ENCODE measurements at places on chromosomes 5 and 9.
A peak's percentile ranks its signal among the peaks of the same experiment; 100 is the strongest.

- no peak for DNase-seq
Observed at GRCh38 chr9:37215830-37216229, 95.5 kb downstream of the ZCCHC7 start.

DNA sequence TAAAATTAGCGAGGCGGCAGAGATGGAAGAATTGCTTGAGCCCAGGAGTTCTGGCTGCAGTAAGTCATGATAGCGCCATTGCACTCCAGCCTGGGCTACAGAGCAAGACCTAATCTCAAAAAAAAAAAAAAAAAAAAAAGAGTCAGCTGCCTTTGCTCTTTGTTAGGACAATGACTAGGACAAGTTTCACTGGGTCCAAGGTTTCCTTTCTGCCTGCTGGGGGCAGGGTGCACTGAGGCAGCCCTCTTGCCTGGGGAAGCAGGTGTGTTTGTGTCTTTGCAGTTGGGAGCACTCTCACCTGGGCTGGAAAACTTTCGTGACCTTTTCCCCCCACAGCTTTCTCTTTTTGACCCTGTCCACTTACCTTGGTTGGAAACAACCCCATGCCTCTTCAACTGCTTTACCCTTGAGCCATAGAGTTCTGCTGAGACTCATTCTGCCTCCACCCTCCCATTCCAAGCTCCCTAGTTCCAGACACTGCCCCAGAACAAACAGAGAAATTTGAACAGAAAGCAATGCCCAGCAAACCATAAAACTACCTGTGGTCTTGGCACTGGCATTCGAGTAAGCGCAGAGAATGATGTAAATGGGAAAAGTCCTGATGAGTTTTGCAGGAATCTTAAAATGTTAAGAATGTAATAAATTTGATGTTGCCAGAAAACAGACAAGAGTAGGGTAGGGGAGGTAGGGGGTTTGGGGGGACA lies 17.0 kb upstream of the MYO10 start:
- no peak for DNase-seq

GRCh38 chr5:172166030-172166826 lies 21.8 kb downstream of the STK10 start:
- DNase-seq = no peak

GRCh38 chr5:124921694-124922093 lies 175.3 kb upstream of the ZNF608 start:
- DNase-seq = no peak

DNA sequence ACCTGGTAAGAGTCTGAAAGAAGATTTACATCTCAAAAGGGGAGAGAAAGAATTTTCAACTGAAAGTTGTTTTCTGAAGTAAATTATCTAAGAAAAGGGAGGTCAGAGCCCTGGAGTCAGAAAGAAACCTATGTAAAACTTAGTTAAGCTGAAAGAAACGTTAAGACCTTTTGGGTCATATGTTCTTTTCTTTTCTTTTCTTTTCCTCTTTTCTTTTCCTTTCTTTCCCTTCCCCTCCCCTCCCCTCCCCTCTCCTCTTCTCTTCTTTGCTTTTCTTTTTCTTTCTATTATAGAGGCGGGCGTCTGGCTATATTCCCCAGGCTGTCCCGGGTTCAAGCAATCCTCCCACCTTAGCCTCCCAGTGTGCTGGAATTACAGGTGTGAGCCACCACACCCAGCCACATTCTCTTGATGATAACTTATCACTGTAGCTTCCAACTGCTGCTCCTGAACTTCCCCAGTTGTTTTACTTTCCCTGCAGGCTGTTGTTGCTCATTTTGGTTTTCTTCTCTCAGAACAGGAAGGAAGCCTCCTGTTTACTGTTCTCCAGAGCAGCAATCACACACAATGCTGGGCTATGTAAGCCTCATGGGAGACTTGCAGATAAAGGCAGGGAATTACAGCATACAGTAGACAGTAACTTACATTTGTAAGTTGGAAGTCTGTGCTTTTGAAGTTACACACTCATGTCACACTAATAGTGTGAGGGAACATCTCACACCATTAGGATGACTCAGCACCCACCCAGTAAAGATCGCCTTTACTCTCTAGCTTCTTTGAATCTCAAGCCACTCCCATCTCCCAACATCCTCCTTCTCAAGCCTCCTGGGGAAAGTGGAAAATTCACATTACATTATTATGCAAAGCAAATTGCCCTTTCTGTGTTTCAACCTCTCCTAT lies 2216.6 kb upstream of the WWC1 start:
- no peak for DNase-seq

- DNase-seq = no peak
Observed at GRCh38 chr5:83360573-83360972, 111.0 kb upstream of the VCAN start.

DNA sequence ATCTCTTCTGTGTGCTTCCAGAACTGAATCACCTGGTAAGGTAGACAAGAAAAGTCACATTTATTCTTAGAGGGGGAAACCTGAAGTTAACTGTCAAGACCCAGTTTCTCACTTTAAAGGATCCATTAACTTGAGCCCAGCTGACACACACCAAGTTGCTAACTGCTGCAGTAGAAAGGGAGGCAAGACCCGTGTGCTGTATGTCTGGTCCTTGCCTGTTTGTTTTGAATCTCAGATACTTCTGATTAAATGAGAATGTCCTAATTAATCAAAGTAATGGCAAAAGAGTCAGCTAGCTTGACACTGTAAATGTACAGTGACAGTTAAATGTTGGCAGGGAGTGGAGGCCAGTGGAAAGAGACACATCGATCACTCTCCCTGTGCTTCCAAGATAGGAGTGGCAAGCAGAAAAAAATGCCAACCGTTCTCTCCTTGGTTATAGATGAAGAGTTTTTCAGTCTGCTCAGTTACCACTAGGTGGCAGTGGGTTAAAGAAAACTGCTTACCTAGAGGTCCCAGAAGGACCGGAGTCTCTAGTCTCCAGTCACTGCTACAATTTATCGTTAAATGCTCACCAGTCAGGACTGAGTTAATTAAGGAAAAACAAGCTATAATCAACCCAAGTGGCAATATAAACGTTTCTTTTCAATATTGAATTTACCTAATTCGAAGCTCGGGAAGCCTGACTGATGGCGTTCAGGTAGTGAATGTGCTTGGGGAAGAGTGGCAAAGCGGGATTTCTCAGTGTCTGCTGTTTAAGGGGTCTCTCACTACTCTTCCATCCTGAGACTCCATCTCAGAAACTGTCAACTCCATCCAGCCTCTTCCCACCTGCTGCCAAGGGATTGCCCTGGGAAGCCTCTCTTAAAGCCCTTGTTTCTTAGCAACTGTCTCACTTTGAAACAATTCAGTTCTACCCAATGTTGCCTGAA lies 18.4 kb downstream of the LSM11 start:
- DNase-seq = no peak

DNA sequence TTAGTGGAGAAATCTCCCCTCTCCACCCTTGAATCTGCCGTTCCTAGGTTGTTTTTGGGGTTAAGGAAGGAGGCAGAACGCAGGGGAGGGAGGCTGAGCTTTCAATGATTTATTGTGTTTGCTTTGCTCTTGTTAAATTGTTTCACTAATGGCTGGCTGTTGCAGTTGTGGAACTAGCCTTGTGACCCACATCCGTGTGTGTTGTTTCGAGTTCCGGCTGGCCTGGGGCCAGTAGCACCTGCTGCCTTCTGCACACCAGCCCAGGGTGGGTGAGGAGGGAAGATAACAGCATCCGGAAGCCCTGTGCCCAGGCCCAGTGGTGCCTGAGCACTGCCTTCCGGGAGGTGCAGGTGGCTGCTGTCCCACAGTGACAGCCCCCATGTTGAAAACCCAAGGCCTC lies 3.6 kb downstream of the ERGIC1 start:
- DNase-seq = no peak

- DNase-seq = no peak
Observed at GRCh38 chr5:60184606-60185005, 291.1 kb upstream of the PDE4D start.

GRCh38 chr9:21210311-21210710 lies 3.4 kb upstream of the IFNA10 start:
- no peak for DNase-seq

DNA sequence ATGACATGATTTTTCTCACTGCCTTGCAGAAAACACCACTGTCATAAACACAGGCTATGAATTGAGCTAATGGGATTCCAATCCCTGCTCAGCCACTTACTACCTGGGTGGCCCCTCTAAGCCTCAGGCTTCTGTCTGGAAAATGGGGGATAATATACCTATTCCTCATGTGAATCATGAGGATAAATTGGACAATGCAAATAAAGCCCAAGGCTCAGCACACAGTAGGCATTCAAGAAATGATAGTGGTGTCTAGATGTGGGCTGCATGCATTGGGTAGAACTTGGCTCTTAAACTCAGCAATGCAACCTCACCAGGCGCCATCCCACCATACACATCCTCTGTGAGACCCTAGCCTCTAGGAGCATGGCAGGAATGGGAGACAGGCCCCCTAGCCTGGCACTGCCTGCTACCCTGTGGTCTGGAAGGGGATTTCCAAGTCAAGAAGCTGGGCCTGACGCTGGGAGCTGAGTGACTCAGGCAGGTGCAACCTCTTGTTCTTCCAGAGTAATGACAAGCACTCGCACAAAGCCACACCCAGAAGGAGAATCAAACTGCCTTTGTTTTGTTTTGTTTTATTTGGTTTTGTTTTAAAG lies 2.3 kb upstream of the TNIP1 start:
- DNase-seq = peak; percentile 44

DNA sequence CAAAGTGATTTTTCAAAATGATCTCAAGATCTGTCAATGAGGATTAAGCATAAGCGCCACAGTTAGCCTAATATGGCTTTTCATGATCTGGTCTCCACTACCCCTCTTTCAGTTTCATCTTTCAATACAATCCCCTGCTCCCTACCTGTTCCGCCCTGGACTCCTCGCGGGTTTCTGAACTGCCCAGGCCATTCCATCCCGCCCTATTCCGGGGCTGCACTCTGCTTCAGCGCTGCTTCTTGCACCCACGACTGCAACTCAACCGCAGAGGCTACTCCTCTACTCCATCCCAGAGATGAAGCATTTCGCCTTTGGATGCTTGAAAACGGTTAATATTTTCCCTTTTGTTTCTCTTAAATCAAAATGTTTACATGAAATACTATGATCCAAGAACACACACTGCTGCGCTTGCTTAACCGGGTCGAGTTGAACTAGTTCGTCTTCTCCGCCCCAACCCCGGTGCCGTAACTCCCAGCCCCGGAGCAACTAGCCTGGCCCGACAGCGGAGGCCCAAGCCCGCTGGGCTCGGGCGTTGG lies 716 bp upstream of the OTULIN start:
- DNase-seq = no peak

Measured in stimulated activated CD4-positive, alpha-beta T cell treated with anti-CD3 and anti-CD28 coated beads, Interleukin-4, amount 100 ng/mL, for 48 hours (primary cell).